ENCODE measurements at places on chromosomes 7 and 10. TPM values are rescaled to one million over a fixed set of nuclear protein-coding genes. Genes with fewer than 3 reads are reported as not detected.

DNA sequence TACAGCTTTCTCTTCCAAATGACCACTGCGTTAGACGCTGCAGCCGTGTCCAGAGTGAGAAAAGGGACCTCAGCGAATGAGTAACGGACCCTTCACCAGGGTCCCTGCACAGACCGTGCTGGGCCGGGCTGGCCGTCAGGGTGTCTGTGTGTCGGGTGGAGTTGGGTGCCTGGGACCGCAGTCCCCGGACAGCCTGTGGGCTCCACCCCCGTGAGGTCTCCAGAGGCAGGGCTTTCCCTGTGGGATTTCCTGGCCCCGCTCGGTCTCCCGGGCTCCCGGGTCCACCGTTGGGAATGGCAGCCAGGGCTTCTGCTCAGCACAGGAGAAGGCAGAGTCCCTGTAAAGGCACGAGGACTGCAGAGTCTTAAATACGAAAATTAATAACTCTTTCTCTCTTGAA lies 509.7 kb downstream of the TCERG1L start:
- no peak for DNase-seq
- no peak overlapping the region for H3K4me3 ChIP-seq
- no peak overlapping the region for H3K27ac ChIP-seq
- no peaks in the 10 kb centered on the region for H3K36me3 ChIP-seq
- no peaks in the 10 kb centered on the region for H3K27me3 ChIP-seq
- H3K4me1 ChIP-seq, result no peaks in the 10 kb centered on the region

DNA sequence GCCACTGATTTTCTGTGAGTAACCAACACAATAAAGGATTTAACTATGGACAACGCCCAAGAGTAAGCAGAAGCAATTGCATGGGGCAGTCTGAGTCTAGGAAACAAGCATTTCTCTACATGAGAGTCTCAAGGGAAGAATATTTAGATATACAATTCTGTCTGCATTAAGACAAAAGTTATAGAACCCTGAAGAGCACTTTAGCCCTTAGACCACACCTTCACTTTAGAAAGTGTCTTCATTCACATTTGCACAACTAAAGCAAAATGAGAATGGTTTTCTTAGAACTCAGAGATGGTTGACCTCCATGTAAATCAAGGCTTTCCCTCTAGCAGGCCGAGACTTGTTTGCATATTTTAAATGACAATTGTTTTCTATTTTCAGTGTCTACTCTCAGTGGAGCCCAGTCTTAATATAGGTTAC lies 25.5 kb upstream of the TRIM24 start:
- H3K36me3 ChIP-seq, result no peaks in the 10 kb centered on the region
- no peaks in the 10 kb centered on the region for H3K27me3 ChIP-seq
- H3K27ac ChIP-seq, result no peak overlapping the region
- H3K4me1 ChIP-seq, result no peaks in the 10 kb centered on the region
- DNase-seq, result no peak

- H3K4me1 ChIP-seq, result no peaks in the 10 kb centered on the region
- no peak overlapping the region for H3K27ac ChIP-seq
- no peak overlapping the region for H3K4me3 ChIP-seq
- H3K27me3 ChIP-seq, result no peaks in the 10 kb centered on the region
Measured at GRCh38 chr10:51861731-51862130, 162.3 kb upstream of the CSTF2T start.

- H3K27me3 ChIP-seq, result no peaks in the 10 kb centered on the region
- peaks cover 63% of the 10 kb centered on the region for H3K36me3 ChIP-seq
- DNase-seq, result no peak
- peaks cover 36% of the 10 kb centered on the region for H3K4me1 ChIP-seq
- H3K27ac ChIP-seq, result peak overlapping the region; percentile 68
- H3K4me3 ChIP-seq, result no peak overlapping the region
Measured at GRCh38 chr10:1102831-1103230, 46.6 kb downstream of the WDR37 start.

DNA sequence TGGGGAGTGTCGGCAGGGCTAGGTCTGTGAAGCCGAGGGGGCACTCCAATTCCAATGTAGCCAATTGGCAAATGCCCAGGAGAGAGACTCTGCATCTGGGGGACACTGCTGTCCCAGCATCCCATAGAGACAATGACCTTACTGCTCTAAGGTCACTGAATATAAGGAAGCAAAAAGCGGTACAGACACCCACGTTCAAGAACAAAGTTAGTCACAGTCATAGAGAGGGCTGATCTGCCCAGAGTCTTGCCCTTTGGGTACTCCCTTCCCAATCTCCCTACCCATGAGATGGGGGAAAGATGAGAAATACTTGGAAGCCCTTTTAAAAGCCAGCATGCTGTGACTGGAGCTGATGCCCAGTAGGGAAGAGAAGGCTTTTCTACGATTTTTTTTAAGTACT lies 76.3 kb upstream of the GSDME start:
- no peak overlapping the region for H3K4me3 ChIP-seq
- H3K36me3 ChIP-seq, result peaks cover 63% of the 10 kb centered on the region
- H3K27me3 ChIP-seq, result no peaks in the 10 kb centered on the region
- peaks cover 47% of the 10 kb centered on the region for H3K4me1 ChIP-seq
- no peak overlapping the region for H3K27ac ChIP-seq
- DNase-seq, result no peak

DNA sequence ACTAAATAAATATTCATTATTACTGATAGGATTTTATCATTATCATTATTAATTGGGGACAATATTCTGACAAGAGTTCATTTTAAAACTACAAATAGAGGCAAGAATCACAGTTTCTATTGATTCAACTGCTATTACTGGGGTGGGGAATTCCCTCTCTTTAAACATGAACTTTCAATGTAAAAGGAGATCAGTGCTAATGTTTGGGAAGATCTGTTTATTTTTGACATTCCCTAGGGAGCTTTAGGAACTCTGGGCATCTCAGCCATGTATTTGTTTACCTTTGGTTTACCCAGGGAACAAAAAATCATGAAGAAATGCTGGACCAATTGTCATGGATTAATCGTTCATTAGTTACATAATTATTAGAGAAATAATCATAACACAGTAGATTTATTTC lies 443.2 kb upstream of the AKR1E2 start:
- no peaks in the 10 kb centered on the region for H3K4me1 ChIP-seq
- no peaks in the 10 kb centered on the region for H3K36me3 ChIP-seq
- H3K27ac ChIP-seq, result no peak overlapping the region
- H3K4me3 ChIP-seq, result no peak overlapping the region

DNA sequence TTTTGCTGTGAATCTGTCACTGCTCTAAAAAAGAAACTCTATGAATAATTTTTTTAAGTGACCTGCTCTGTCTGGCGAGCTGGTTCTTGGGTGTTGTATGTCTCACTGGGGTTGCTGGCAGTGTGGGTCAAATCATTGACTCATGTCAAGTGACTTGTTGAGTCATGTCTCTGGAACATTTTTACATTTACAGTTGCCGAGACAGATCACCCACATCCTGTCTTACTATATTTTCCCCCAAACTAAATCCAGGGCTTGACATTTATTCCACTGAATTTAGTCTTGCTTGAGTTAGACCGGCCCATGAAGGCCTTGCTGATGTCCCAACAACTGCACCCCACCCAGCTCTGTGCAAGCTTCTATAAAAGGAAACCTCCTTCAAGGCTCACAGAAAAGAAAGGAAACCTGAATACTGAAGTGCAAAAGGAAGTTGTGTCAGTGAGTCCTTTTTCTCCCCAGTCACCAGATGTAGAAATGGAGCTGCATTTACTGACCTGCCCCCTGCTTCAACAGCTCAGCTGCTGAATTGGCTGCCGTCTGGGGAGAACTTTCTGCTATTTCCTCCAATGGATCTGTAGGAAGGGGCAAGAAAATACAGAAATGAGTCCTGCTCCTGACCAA lies 290.3 kb downstream of the TNS3 start:
- H3K27ac ChIP-seq, result peak overlapping the region; percentile 11
- peaks cover 11% of the 10 kb centered on the region for H3K4me1 ChIP-seq
- no peaks in the 10 kb centered on the region for H3K36me3 ChIP-seq
- H3K27me3 ChIP-seq, result no peaks in the 10 kb centered on the region

- no peak for DNase-seq
- H3K27me3 ChIP-seq, result no peaks in the 10 kb centered on the region
- no peak overlapping the region for H3K27ac ChIP-seq
- no peaks in the 10 kb centered on the region for H3K4me1 ChIP-seq
- no peaks in the 10 kb centered on the region for H3K36me3 ChIP-seq
Measured at GRCh38 chr7:31957090-31957720, 113.0 kb downstream of the PDE1C start.

DNA sequence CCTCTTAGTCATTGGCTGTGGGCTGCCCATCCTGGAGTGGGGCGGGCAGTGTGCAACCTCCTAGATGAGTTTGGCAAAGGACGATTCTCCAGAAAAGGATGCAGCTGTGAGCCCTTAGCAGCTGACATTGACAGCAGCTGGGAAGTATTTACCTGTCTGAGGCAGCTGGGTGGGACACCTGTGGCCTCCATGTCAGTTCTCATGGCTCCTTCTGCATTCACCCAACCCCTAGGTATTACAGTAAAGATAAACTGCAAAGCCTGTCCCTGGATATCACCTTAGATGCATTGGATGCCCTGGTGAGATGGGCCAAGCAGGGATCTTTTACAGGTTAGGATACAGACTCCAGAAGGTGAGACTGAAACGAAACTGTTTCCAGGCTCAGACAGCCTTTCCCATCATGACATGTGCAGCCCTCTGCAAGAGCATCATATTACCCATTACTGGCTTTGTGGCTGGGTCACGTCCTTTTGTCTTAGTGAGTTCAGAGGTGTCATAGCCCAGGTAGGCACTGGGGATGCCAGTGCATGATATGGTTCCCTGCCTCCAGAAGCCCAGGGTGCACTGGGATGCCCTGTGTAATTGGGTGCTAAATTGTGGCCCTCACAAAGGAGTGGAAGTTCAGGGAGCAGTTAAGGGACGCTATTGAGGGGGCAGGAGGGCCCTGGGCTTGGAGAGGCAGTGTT lies 28.9 kb downstream of the MINDY4 start:
- H3K36me3 ChIP-seq, result no peaks in the 10 kb centered on the region
- H3K4me1 ChIP-seq, result peaks cover 10% of the 10 kb centered on the region
- H3K27ac ChIP-seq, result no peak overlapping the region
- no peaks in the 10 kb centered on the region for H3K27me3 ChIP-seq
- H3K4me3 ChIP-seq, result no peak overlapping the region

GRCh38 chr7:51789489-51789888 lies 472.9 kb upstream of the COBL start:
- H3K4me3 ChIP-seq, result no peak overlapping the region
- H3K27ac ChIP-seq, result no peak overlapping the region
- no peaks in the 10 kb centered on the region for H3K4me1 ChIP-seq
- DNase-seq, result no peak
- H3K36me3 ChIP-seq, result no peaks in the 10 kb centered on the region

DNA sequence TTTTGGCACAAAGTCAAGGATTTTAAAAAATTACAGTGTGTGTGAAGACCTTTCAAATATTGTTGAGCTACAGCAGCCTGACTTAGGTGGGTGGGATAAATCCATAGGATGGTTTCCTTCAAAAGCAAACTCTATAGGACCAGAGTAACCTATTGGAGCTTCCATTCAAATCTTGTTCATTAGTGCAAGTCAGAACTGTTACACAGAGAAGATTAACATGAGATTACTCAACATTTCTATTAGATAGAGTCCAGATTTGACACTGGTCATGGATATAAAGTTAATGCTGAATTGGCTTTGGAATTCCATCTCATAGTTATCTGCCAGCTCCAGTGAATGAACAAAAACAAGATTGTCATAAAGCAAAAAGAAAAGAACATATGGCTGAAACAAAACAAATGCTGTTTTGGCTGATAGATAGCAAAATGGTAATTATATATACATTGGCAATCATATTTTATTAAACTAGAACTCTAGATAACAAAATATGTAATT lies 129.6 kb upstream of the SEMA3A start:
- no peaks in the 10 kb centered on the region for H3K4me1 ChIP-seq
- no peak overlapping the region for H3K4me3 ChIP-seq
- no peaks in the 10 kb centered on the region for H3K36me3 ChIP-seq
- no peak for DNase-seq

- no peak for DNase-seq
- H3K36me3 ChIP-seq, result no peaks in the 10 kb centered on the region
- H3K27ac ChIP-seq, result no peak overlapping the region
- H3K4me3 ChIP-seq, result no peak overlapping the region
- H3K4me1 ChIP-seq, result no peaks in the 10 kb centered on the region
Measured at GRCh38 chr7:138941545-138941944, 39.6 kb downstream of the KIAA1549 start.

DNA sequence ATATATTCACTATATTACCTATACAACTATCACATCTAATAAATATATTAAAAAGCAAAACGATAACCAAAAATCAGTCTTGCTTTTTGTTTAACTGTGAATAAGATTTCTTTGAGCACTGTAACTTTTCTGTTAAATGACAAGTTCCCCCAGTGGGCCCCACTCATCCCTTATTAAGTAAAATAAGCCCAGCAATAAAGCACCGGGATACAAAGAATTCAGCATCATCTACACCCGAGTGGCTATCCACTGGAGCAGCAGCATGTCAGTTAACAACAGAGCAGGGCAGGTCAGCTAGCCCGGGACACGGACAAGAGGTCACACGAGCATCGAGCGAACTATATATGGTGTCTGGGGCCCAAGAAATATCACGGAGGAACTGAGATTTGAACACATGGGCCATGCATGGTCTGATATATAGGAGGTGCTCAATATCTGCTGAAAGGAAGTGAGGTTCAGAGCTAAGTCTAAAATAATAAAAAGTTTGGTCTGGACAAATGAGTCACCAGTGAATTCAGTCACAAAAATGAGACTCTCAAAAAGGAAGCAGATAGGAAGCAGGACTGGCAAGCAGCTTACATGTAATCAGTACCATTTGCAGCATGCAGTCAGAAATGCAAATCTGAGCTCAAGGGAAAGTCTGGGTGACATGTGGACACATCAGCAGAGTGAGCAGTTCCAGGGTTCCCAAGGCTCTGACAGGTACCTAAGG lies 4.1 kb downstream of the ERCC6 start:
- no peak overlapping the region for H3K4me3 ChIP-seq
- H3K36me3 ChIP-seq, result peaks cover 26% of the 10 kb centered on the region
- peak overlapping the region; percentile 74 for H3K27ac ChIP-seq
- DNase-seq, result peak; percentile 43
- peaks cover 38% of the 10 kb centered on the region for H3K4me1 ChIP-seq

- H3K27me3 ChIP-seq, result no peaks in the 10 kb centered on the region
- peak; percentile 21 for DNase-seq
- peaks cover 31% of the 10 kb centered on the region for H3K4me1 ChIP-seq
- peak overlapping the region; percentile 56 for H3K27ac ChIP-seq
- H3K4me3 ChIP-seq, result peak overlapping the region; percentile 60
Measured at GRCh38 chr7:151851782-151852181, 25.1 kb downstream of the PRKAG2 start.

GRCh38 chr7:130292682-130293257 lies at the start of gene CPA4:
Gene CPA4 (plus strand): TSS chr7:130293161. CDS start chr7:130293181, 20 bp downstream.
- no peak within 1 kb of the TSS for H3K4me3 ChIP-seq
- H3K27ac ChIP-seq, result no peak within 1 kb of the TSS
- H3K27me3 ChIP-seq, result no peaks in the 10 kb centered on the region
- H3K36me3 ChIP-seq, result no peaks in the 10 kb centered on the region
- DNase-seq, result no peak

Gene SFTPD
- not detected for total RNA-seq

Gene SEPTIN14
- not detected for total RNA-seq

Gene ZDHHC16
- total RNA-seq, result 25.2 TPM

Gene PNLIP
- not detected for total RNA-seq

Gene RSPH10B2
- 0.63 TPM for total RNA-seq

Gene MET
- 0.27 TPM for total RNA-seq

Gene GRID1
- not detected for total RNA-seq
